Fibroblast of lung (primary cell): ENCODE measurements at places on chromosomes 2 and 18.
A peak's percentile ranks its signal among the peaks of the same experiment; 100 is the strongest.

DNA sequence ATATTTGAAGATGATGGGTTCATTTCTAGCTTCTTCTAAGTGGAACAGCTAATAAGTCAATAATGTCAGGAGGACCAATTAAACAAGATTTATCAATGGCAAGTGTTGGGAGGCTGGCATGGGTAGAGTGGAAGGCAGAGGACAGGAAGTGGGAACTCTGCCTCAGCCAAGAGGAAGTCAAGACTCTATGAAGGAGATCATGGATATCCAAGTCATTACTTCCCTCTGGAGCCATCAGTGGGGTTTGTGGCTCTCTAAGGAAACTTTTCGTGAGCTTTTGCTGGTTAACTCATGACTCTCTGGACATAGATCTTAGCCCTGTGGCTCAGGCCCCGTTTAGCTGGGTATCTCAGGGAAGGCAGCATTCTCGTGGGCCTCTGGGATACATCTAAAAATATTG, 410.4 kb upstream of the ID2 start:
- DNase-seq = no peak
- H3K27ac ChIP-seq = no peak overlapping the region
- H3K4me1 ChIP-seq = no peaks in the 10 kb centered on the region
- no peak overlapping the region for H3K4me3 ChIP-seq

DNA sequence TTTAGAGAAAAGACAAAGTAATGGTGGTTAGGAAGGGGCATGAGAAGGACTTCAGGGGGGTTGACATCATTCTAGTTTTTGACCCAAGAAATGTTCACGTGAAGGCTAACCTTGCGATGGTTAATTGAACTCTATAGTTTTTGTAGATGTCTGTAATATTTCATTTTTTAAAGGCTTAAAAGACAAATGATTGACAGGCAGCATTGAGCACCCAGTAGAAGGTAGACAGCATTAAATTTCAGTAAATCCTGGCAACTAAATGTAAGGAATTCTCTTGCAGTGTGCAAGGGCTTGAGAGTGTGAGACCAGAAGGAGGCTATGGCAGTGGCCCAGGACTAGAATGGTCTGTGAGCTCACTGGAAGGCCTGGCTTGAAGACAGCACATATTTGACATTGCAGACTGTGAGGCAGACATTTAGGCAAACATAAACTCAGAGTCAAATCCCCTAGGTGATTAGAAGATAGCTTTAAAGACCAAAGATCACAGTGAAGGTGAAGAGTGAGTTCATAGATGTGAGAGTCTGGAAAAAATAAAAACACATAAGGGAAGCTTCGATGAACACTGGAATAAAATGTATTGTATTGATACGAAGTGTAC, 100.1 kb upstream of the MAP4K4 start:
- H3K27me3 ChIP-seq = no peaks in the 10 kb centered on the region
- H3K36me3 ChIP-seq = no peaks in the 10 kb centered on the region
- no peak overlapping the region for H3K4me3 ChIP-seq
- DNase-seq = peak; percentile 29

DNA sequence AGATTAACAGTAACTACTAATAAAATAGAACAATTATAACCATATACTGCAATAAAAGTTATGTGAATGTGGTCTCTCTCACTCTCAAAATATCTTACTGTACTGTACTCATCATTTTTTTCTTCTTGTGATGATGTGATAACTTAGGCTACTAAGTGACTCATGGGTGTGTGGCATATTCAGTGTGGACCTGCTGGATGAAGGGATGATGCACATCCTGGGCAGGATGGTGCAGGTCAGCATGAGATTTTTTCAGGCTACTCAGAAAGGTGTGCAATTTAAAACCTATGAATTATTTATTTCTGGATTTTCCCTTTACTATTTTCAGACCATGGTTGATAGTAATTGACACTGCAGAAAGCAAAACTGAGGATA, 90.7 kb downstream of the NCKAP5 start:
- H3K36me3 ChIP-seq = no peaks in the 10 kb centered on the region
- no peak overlapping the region for H3K27ac ChIP-seq
- H3K4me1 ChIP-seq = no peaks in the 10 kb centered on the region
- H3K4me3 ChIP-seq = no peak overlapping the region
- peak; percentile 57 for DNase-seq
- H3K27me3 ChIP-seq = no peaks in the 10 kb centered on the region

GRCh38 chr2:126657636-126658318, 1.8 kb downstream of the GYPC start:
- no peaks in the 10 kb centered on the region for H3K36me3 ChIP-seq
- peaks cover 14% of the 10 kb centered on the region for H3K4me1 ChIP-seq
- H3K27me3 ChIP-seq = no peaks in the 10 kb centered on the region
- peak overlapping the region; percentile 4 for H3K4me3 ChIP-seq
- peak; percentile 100 for DNase-seq
- H3K27ac ChIP-seq = peak overlapping the region; percentile 98

DNA sequence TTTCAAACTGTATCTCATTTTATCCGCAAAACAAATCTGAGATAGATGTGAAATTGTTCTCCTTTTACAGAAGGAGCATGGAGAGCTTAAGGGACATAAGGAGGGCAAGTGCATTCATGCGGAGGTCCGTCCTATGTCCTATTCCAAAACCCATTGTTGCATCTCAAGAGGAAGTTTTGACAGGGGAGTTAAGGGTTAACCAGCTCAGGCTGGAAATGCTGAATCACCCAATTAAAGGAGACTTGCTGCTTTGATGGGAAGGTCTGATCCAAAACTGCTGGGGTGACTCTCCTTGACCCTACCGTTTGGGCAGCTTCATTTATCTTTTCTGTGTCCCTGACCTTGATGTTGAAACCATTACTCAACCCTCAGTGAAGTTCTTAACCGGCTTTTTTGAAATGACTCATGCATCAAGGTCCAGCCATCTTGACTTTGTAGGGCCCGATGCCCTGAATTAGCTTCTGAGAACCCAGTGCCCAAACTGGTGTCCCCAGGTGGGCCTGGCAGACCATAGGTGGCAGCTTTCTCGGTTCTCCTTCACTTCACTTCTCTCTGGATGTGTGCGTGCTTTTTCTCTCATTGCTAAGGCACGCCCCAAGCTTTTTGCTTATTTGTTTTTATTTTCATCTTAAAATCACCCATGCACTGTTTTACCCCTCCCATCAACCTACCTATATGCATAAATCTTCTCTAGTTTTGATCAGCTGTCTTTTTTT, 15.9 kb upstream of the TXNDC2 start:
- peak; percentile 89 for DNase-seq
- no peak overlapping the region for H3K4me3 ChIP-seq
- peaks cover 12% of the 10 kb centered on the region for H3K4me1 ChIP-seq
- no peaks in the 10 kb centered on the region for H3K27me3 ChIP-seq
- no peaks in the 10 kb centered on the region for H3K36me3 ChIP-seq

DNA sequence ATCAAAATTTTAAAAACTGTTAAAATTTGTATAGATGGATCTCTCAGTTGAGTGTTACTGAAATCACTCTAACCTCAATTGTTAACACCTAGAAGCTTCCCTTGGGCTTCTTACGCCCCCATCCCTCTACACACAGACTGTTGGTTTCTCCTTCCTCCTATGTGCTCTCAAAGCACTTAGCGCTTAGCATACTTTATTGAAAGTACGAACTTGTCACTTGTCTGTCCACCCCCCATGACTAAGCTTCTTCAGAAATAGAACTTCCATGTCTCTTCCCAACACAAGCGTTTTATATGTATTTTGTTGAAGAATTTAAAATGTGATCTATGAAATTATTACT, 441 bp downstream of the MPHOSPH10 start:
- H3K36me3 ChIP-seq = peaks cover 2% of the 10 kb centered on the region
- peaks cover 5% of the 10 kb centered on the region for H3K4me1 ChIP-seq
- peak overlapping the region; percentile 66 for H3K4me3 ChIP-seq
- H3K27me3 ChIP-seq = no peaks in the 10 kb centered on the region

- DNase-seq = peak; percentile 49
- no peak overlapping the region for H3K27ac ChIP-seq
- no peak overlapping the region for H3K4me3 ChIP-seq
- no peaks in the 10 kb centered on the region for H3K36me3 ChIP-seq
Measured at GRCh38 chr2:75021672-75022071, 63.2 kb downstream of the POLE4 start.

DNA sequence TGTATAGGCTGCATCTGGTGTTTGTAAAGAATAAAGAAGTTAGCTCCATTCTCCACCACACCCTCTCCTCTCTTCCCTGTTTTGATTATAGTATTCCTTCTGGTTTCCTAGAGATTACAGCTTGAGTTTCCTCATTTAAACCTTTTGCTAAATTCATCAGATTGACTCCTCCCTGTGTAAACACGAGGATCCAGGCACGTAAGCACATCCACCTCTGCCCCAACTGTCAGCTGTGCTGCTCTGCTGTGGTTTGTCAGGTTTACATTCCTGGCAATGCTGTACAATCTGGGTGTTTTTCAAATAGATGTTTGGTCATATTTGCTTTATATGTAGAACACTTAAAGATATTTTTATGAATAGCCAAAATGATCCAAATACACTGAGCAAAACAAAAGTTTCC, 302.8 kb downstream of the PTGR3 start:
- peak; percentile 11 for DNase-seq
- H3K4me1 ChIP-seq = no peaks in the 10 kb centered on the region
- H3K27me3 ChIP-seq = no peaks in the 10 kb centered on the region
- H3K36me3 ChIP-seq = no peaks in the 10 kb centered on the region

DNA sequence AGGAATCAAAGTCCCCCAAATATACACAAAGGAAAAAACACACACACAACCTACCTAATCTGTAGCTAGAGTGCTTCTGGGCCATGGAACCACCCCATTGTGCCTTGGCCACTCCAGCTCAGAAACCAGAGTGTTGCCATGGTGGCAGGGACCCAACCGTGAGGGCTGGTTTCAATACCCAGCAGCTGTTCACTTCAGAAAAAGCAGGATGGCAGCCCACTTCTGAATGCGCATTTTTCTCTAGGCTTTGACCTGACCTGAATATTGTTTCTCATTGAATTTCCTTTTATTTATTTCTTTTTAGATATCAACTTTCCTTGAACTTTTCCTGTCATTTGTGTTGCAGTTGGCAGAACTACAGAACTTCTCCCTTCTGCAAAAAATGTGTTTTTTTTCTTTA, 43.0 kb upstream of the EHBP1 start:
- DNase-seq = peak; percentile 47
- no peaks in the 10 kb centered on the region for H3K36me3 ChIP-seq
- peaks cover 24% of the 10 kb centered on the region for H3K4me1 ChIP-seq
- H3K4me3 ChIP-seq = no peak overlapping the region
- no peaks in the 10 kb centered on the region for H3K27me3 ChIP-seq

GRCh38 chr2:69572641-69573040, 70.9 kb downstream of the AAK1 start:
- no peaks in the 10 kb centered on the region for H3K4me1 ChIP-seq
- no peak overlapping the region for H3K27ac ChIP-seq
- no peaks in the 10 kb centered on the region for H3K27me3 ChIP-seq

DNA sequence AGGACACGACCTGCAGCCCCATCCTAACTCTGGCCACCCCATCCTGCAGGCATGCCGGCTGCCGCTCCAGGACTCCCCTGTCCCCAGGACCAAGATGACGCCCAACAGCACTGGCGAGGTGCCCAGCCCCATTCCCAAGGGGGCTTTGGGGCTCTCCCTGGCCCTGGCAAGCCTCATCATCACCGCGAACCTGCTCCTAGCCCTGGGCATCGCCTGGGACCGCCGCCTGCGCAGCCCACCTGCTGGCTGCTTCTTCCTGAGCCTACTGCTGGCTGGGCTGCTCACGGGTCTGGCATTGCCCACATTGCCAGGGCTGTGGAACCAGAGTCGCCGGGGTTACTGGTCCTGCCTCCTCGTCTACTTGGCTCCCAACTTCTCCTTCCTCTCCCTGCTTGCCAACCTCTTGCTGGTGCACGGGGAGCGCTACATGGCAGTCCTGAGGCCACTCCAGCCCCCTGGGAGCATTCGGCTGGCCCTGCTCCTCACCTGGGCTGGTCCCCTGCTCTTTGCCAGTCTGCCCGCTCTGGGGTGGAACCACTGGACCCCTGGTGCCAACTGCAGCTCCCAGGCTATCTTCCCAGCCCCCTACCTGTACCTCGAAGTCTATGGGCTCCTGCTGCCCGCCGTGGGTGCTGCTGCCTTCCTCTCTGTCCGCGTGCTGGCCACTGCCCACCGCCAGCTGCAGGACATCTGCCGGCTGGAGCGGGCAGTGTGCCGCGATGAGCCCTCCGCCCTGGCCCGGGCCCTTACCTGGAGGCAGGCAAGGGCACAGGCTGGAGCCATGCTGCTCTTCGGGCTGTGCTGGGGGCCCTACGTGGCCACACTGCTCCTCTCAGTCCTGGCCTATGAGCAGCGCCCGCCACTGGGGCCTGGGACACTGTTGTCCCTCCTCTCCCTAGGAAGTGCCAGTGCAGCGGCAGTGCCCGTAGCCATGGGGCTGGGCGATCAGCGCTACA, 2.1 kb downstream of the GPBAR1 start:
- H3K27me3 ChIP-seq = no peaks in the 10 kb centered on the region
- no peak overlapping the region for H3K27ac ChIP-seq
- DNase-seq = no peak
- H3K36me3 ChIP-seq = peaks cover 11% of the 10 kb centered on the region

DNA sequence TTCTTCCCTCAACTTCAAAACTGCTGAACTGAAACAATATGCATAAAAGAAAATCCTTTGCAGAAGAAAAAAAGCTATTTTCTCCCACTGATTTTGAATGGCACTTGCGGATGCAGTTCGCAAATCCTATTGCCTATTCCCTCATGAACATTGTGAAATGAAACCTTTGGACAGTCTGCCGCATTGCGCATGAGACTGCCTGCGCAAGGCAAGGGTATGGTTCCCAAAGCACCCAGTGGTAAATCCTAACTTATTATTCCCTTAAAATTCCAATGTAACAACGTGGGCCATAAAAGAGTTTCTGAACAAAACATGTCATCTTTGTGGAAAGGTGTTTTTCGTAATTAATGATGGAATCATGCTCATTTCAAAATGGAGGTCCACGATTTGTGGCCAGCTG, 8.4 kb downstream of the HOXD8 start:
- no peak overlapping the region for H3K27ac ChIP-seq
- H3K4me3 ChIP-seq = no peak overlapping the region
- no peaks in the 10 kb centered on the region for H3K36me3 ChIP-seq
- H3K27me3 ChIP-seq = peaks cover 70% of the 10 kb centered on the region
- H3K4me1 ChIP-seq = no peaks in the 10 kb centered on the region

DNA sequence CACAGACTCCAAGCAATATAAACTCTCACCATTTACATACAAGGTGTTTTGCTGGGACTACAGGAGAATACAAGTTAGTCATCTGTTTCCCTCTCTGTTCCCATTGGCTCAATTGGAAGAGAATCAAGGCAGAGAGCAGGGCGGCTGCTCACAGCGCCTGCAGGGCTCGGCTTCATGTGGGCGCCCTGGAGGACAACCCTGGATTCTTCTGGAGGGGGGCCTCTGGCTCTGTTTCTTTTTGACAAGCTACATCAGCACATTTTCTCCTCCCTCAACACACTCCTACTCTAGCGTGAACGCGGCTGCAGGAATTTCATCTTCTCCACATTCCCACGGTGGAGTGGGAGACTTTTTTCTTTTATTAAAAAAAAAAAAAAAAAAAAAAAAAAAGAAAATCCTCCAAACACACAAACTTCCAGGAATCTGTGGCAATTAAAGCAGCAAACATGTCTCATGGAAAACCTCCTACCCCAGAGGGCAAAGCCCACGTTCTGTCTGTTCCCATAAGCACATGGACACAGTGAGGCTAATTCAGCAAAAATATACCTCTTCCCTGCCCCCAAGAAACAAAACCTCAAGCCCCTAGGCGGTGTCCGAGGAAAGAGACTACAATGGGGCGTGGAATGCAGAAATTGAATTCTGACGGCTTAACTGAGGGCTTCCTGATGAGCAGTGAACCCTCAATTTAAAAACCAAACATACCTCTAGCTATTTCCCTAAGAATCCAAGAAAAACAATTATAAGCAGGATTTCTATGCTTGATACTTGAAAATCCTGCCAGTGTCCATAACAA, 50.6 kb downstream of the PARD6G start:
- DNase-seq = peak; percentile 67
- H3K4me3 ChIP-seq = no peak overlapping the region
- no peak overlapping the region for H3K27ac ChIP-seq
- peaks cover 2% of the 10 kb centered on the region for H3K4me1 ChIP-seq
